Left cardiac atrium (tissue), 4 donors: ENCODE measurements at places on chromosomes 11 and 22.

GRCh38 chr11:126354631-126355323, 709 bp upstream of the ST3GAL4 start:
- DNase-seq, result no peak

- no peak for DNase-seq
These were observed 8.0 kb upstream of the MRPL23 start for GRCh38 chr11:1939006-1939625.

DNA sequence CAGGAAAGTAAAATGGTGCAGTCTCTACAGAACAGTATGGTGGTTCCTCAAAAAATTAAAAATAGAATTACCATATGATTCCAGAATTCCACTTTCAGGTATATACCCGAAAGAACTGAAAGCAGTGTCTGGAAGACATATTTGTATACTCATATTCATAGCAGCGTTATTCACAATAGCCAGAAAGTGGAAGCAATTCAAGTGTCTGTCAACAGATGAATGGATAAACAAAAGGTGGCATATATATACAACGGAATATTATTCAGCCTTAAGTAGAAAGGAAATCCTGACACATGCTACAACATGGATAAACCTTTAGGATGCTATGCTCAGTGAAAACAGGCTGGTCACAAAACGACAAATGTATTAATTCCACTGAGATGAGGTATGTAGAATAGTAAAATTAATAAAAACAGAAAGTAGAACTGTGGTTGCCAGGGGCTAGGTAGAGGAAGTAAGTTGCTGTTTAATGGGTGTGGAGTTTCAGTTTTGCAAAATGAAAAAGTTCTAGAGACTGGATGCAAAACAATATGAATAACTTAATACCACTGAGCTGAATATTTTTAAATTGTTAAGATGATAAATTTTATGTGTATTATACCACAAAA, 14.5 kb downstream of the SAA1 start:
- DNase-seq, result no peak

- DNase-seq, result no peak
These were observed 46.5 kb downstream of the NFAM1 start for GRCh38 chr22:42385696-42386095.

- DNase-seq, result no peak
These were observed 43.9 kb downstream of the FAT3 start for GRCh38 chr11:92268546-92268945.

GRCh38 chr11:79100093-79100910, 340.5 kb downstream of the TENM4 start:
- DNase-seq, result no peak

GRCh38 chr11:127651888-127652221, 651.3 kb upstream of the KIRREL3 start:
- no peak for DNase-seq

GRCh38 chr22:17783312-17783711, 9.0 kb upstream of the BID start:
- DNase-seq, result no peak

- DNase-seq, result no peak
These were observed 13.7 kb upstream of the RFPL3 start for GRCh38 chr22:32343941-32344340.

GRCh38 chr11:57357856-57358255, 19.7 kb downstream of the P2RX3 start:
- no peak for DNase-seq

DNA sequence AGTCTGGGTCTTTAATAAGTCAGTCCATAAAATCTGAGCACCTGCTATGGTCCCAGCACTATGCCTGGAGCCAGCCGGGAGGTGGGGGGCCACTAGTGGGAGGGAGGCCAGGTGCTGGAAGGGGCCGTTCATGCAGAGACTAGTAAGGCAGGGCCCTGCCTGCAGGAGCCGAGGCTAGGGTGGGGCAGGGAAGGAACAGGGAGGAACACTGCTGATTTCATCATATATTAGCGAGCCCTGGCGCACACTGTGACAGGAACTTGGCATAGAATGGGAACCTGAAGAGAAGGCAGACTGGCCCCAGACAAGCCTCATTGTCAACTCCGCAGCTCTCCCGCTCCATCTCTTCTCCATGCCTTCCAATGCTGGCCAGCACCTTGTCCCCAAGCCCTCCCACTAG, 7.1 kb downstream of the VSIG10L2 start:
- peak; percentile 66 for DNase-seq

GRCh38 chr11:46222490-46223251, 54.8 kb upstream of the CREB3L1 start:
- DNase-seq, result no peak

GRCh38 chr22:24977370-24978221, 25.1 kb downstream of the KIAA1671 start:
- peak; percentile 75 for DNase-seq

GRCh38 chr11:64500176-64501013, 90.6 kb upstream of the SLC22A12 start:
- DNase-seq, result no peak

DNA sequence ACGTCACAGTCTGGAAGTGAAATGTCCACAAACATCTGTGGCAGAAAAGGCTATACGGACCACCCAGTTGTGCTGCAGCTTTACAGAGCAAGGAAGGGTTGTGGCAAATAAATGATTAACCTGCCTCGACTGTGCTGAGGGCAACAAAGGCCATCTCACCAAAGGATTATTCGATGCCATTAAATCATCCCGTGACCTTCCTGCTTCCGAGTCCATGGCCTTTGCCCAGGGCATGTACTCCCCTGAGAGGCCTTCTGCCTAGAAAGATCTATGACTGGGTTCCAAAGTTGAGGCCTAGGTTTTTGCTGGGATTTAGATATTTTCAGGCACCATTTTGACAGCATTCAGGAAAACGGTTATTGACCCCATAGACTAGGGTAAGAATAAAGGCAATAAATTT, 9.2 kb downstream of the CDPF1 start:
- DNase-seq, result no peak

GRCh38 chr11:9831122-9831521, 167.2 kb downstream of the SWAP70 start:
- no peak for DNase-seq

DNA sequence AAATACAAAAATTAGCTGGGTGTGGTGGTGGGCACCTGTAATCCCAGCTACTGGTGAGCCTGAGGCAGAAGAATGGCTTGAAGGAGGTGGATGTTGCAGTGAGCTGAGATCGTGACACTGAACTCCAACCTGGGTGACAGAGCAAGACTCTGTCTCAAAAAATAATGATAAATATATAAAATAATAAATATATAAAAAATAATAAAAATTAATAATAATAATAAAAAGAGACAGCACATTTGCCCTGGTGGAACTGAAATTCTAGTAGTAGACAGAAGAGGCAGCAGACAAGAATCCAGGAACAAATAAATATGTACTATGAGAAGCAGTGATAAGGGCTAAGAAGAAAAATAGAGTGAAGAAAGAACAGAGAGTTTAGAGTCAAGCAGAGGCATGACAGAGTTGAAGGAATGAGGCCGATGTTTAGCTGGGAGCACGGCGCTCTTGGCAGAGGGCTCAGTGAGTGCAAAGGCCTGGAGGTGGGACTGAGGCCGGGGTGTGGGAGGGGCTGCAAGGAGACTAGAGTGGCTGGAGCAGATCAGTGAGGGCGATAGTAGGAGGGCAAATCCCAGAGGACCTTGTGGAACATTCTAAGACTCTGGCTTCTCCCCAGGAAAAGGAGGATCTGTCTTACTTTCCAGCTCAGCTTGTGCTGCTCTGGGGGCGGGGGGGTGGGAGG, 410.3 kb downstream of the MN1 start:
- DNase-seq, result peak; percentile 51

DNA sequence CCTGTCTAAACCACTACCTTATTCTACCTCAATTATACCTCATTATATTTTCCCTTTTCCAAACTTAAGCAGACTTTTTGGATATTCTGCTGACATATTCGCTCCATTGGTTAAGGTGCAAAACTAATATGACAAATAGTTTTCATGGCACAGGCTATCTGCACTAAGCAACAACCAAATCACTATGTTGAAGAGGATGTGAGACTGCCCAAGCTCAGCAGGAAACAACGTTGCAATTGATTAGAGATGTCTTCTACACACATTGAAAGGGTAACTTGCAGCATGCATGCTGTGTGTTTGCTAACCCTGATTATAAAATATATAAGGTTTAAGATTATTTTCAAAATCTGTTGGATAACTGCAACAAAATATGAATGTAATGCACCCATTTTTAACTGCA, 61.6 kb downstream of the STK33 start:
- DNase-seq, result no peak

GRCh38 chr22:38694049-38694448, 6.7 kb downstream of the JOSD1 start:
- no peak for DNase-seq

DNA sequence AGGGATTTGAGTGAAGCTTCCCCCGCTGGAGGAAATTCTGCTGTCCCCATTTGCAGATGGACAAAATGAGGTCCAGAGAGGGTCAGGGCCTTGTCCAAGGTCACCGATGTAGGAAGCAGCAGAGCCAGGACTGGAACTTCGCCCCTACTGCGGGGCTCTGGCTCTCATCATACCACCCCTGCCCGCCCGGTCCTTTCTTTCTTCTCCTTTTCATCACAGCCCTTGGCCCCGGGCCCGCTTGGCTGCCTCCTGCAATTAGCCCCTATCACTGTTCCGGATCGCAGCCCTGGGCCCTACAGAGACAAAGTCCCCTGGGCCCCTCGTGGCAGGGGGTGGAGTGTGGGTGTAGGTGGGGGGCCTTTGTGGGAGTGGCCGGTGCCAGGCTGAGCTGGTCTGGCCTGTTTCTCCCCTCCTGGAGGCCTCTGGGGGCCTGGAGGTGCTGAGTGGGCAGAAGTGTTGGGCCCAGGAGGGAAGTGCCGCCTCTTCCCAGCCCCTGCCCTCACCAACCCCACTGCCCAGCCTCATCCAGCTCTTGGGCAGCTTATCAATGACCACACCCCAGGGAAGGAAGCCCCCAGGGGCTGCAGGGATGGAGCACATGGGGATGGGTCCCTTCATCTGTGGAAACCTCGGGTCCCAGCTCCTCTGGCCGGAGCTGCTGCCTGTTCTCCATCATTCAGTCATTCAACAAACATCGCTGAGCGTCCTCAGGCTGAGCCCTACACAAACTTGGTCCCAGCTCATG, 3.4 kb downstream of the EMID1 start:
- no peak for DNase-seq

DNA sequence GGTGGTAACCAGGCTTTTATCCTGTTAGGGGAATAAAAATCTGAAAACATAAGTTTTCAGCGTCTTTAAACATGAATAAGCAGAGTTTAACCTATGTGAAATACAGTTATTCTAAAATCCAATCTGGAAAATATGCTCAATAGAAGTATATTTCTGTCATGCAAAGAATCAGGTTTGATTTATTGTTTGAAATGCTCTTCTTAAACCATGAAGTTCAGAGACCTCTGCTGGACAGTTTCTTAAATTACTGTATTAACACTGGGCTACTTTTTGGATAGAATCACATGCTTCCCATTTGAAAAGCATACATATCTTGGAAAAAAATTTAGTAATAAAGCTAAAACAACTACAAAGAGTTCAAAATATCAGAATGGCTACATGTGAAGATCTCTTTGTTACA, 25.4 kb downstream of the APIP start:
- no peak for DNase-seq

GRCh38 chr22:45758603-45759002, 87.0 kb downstream of the ATXN10 start:
- no peak for DNase-seq

DNA sequence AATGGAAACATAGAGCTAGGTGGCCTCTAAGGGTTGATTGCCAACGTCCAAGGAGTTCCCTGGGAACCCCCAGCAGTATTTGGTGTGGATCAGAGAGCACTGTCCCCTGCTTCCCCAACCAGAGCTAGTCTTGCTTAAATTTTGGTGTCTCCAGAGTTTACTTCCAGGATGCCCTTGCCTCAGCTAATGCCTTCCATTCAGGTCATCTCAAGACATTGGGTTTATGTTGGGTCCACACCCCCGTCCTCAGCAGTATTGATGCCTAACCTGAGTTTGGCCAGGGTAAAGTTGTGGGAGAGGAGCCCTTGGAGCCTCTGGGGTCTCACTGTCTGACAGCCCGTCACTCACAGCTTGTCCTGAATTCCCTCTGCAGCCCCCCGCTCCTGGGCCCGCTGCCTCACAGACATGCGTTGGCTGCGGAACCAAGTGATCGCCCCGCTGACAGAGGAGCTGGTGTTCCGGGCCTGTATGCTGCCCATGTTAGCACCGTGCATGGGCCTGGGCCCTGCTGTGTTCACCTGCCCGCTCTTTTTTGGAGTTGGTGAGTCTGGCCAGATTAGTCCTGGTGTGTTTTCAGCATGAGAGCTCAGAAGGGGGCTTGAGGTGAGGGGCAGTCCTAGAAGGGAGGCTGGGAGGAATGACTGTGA, 1.4 kb downstream of the RCE1 start:
- DNase-seq, result no peak

- DNase-seq, result no peak
These were observed 11.5 kb downstream of the CLMP start for GRCh38 chr11:123183391-123184099.

GRCh38 chr11:68565768-68566167, 105.2 kb downstream of the PPP6R3 start:
- DNase-seq, result no peak

GRCh38 chr22:36726007-36726380, 22.4 kb upstream of the CACNG2 start:
- DNase-seq, result no peak

- DNase-seq, result peak; percentile 76
These were observed 14.0 kb upstream of the NRIP3 start for GRCh38 chr11:9017773-9018172.

GRCh38 chr11:130858215-130858614, 58.1 kb downstream of the SNX19 start:
- no peak for DNase-seq

GRCh38 chr11:65978391-65979238, 17.1 kb downstream of the SART1 start:
- DNase-seq, result no peak

GRCh38 chr11:20934516-20934915, 265.1 kb downstream of the NELL1 start:
- DNase-seq, result no peak

GRCh38 chr11:104734998-104735397, 163.3 kb downstream of the CASP12 start:
- DNase-seq, result no peak

DNA sequence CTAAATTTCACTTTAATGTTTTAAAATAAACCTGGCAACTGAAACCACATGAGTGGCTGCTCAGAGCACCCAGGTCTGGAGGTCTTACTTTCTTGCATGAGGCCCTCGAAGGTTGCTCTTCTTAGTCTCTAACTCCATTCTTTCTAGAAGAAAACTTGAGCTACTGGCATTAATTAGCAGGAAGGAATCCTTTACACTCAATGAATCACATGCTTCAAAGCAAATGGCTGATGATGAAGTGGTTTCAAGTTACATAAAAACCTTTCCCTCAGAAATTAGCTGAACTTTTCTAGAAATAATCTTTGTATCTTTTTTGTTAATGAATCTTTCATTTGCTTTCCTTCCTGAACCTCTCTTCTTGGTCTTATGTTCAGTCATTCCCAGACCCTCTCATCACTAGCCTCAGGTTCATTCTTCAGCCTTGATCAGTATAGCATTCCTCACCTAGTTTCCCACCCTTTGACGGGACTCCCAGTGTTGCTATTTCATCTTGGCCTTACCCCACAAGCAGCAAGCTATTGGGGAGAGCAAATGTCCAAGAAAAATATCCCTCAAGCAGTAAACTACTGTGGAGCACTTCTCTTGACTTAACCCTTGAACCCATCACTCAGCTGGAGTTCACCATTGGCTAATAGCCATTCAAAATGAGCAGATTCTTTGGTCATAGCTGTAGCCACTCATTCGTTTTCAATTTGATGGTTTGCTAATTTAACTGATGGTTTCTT, 75.1 kb downstream of the INSC start:
- DNase-seq, result no peak
